ENCODE measurements at places on chromosomes 7 and 10.

DNA sequence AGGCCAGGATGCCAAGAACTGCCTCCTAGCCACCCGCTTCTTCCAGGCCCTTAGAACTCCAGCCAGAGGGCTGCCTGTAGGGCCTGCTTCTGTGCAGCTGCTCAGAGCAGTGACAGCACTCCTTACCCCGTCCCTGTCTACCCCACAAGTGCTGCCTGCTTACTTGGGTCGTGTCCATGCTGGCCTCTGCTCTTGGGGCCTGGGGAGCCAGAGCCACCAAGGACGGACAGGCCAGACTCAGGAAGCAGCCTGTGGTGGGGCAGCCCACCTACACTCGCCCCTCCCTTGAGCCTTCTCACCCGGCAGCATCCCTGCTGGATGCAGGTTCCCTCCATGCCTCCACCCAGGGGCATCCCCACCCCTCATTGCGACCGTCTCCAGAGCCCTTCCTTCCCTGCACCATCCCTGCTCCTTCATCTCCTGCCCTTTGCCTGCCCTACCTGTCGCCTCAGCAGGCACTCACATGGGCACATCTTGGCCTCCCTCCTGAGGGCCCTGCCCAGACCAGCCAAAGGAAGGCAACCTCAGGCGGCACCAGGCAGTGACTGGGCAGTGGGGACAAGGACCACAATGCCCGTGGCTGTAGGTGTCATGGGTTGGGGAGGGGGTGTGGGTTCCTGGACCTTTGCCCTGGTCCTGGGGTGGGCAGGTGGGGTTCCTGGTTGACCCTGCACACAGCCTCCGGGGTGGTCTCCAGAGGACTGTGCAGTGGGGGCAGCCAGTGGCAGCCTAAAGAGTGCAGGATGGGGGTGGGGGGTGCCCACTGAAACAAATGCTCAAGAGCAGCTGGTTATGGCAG is 78.0 kb upstream of the TNS3 start:
- DNase-seq, result no peak

- DNase-seq, result no peak
These were observed at the start of gene TBXAS1 for GRCh38 chr7:139829025-139829774. TBXAS1 (plus strand) TSS chr7:139829264; CDS start chr7:139829391, 127 bp downstream.

- DNase-seq, result no peak
These were observed 163.5 kb upstream of the ZMIZ1 start for GRCh38 chr10:78905015-78905956.

GRCh38 chr7:121329191-121330052 is 622 bp downstream of the WNT16 start:
- DNase-seq, result peak; percentile 51

DNA sequence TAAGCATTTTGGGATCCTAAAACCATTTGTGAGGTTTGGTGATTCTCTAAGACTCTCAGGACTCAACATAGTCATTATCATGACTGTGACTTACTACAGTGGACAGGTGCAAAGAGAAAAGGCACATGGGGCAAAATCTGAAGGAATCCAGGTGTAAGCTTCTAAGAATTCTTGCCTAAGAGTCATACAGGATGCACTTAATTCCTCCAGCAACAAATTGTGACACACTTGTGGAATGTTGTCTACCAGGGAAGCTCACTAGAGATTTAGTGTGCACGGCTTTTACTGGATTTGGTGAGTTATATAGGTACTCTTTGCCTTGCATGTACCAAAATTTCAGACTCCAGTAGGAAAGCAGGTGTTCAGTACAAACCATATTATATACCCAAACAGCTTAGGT is 47.9 kb downstream of the WAC start:
- DNase-seq, result peak; percentile 79
